Adipose tissue (tissue), 3 donors: ENCODE measurements at places on chromosomes 7 and 10. TPM values are rescaled to one million over a fixed set of nuclear protein-coding genes. Genes with fewer than 3 reads are reported as not detected.

The PRPS1L1 gene
- not detected for polyA plus RNA-seq

The C10orf90 gene
- polyA plus RNA-seq = 0.48 TPM

The DNAJC9 gene
- polyA plus RNA-seq = 5.6 TPM

The FBXO24 gene
- 0.45 TPM for polyA plus RNA-seq

The ANXA8L1 gene
- polyA plus RNA-seq = 0.15 TPM

The GPR37 gene
- 1.7 TPM for polyA plus RNA-seq

The PON3 gene
- polyA plus RNA-seq = 1.8 TPM

The CHAT gene
- not detected for polyA plus RNA-seq

The LIPJ gene
- polyA plus RNA-seq = 0.14 TPM

The GRID1 gene
- polyA plus RNA-seq = 1.7 TPM

The CYP3A7 gene
- not detected for polyA plus RNA-seq

The COL28A1 gene
- polyA plus RNA-seq = 3.0 TPM

The FAM221A gene
- polyA plus RNA-seq = 14.7 TPM

The GJD4 gene
- polyA plus RNA-seq = not detected

The TMEM196 gene
- 0.29 TPM for polyA plus RNA-seq

The NPY4R gene
- 0.05 TPM for polyA plus RNA-seq

The TMEM184A gene
- polyA plus RNA-seq = 0.91 TPM

The LEP gene
- polyA plus RNA-seq = 37.0 TPM

The CABCOCO1 gene
- 0.62 TPM for polyA plus RNA-seq

The LRRC17 gene
- polyA plus RNA-seq = 1.2 TPM

The UTF1 gene
- not detected for polyA plus RNA-seq

The UBN2 gene
- 2.0 TPM for polyA plus RNA-seq

The AMPH gene
- polyA plus RNA-seq = 2.9 TPM

The PIK3CG gene
- polyA plus RNA-seq = 0.79 TPM

The NPY4R2 gene
- not detected for polyA plus RNA-seq

The GNGT1 gene
- not detected for polyA plus RNA-seq

The CFAP46 gene
- not detected for polyA plus RNA-seq

The CLDN3 gene
- polyA plus RNA-seq = 0.22 TPM

The CTAGE4 gene
- polyA plus RNA-seq = 0.67 TPM

The A1CF gene
- 2.3 TPM for polyA plus RNA-seq

The SMKR1 gene
- polyA plus RNA-seq = 0.07 TPM

The PIP gene
- polyA plus RNA-seq = not detected

The MKX gene
- polyA plus RNA-seq = 0.15 TPM

The OR6V1 gene
- not detected for polyA plus RNA-seq

The VWA2 gene
- polyA plus RNA-seq = 0.68 TPM

The NRF1 gene
- 4.4 TPM for polyA plus RNA-seq

The ZNF107 gene
- polyA plus RNA-seq = 1.0 TPM

The PTF1A gene
- polyA plus RNA-seq = not detected

The INMT gene
- polyA plus RNA-seq = 191 TPM

The TSPAN15 gene
- polyA plus RNA-seq = 137 TPM

The SPDYE6 gene
- polyA plus RNA-seq = not detected

The FGL2 gene
- polyA plus RNA-seq = 14.4 TPM

The CCDC146 gene
- 2.9 TPM for polyA plus RNA-seq

The RADIL gene
- polyA plus RNA-seq = 6.2 TPM

The CTTNBP2 gene
- 3.4 TPM for polyA plus RNA-seq

The LRRC18 gene
- not detected for polyA plus RNA-seq

The HOXA1 gene
- polyA plus RNA-seq = 0.56 TPM

The CYP26C1 gene
- not detected for polyA plus RNA-seq
